EL (cell line): ENCODE measurements at places on chromosomes 6 and 20.

- DNase-seq = no peak
Observed at GRCh38 chr6:166285233-166285632, 23.0 kb downstream of the PRR18 start.

DNA sequence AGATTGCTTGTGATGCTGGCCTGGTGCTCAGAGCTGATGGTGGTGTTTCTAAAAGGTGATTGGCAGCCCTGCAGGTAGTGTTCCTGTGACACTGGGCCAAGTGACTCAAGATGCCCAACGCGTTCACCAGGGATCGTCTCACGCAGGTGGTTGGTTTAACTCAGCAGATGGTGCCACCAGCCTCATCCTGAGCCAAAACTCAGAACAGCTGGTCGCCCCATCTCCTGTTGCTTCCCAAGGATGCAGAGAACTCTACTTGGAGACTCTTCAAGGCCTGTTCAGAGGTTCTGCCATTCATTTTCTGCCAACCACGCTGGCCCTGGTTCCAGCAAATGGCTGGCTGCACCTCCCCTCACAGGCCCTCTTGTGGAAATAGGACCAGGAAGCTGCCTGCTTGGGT, 394.4 kb downstream of the CDH26 start:
- no peak for DNase-seq

DNA sequence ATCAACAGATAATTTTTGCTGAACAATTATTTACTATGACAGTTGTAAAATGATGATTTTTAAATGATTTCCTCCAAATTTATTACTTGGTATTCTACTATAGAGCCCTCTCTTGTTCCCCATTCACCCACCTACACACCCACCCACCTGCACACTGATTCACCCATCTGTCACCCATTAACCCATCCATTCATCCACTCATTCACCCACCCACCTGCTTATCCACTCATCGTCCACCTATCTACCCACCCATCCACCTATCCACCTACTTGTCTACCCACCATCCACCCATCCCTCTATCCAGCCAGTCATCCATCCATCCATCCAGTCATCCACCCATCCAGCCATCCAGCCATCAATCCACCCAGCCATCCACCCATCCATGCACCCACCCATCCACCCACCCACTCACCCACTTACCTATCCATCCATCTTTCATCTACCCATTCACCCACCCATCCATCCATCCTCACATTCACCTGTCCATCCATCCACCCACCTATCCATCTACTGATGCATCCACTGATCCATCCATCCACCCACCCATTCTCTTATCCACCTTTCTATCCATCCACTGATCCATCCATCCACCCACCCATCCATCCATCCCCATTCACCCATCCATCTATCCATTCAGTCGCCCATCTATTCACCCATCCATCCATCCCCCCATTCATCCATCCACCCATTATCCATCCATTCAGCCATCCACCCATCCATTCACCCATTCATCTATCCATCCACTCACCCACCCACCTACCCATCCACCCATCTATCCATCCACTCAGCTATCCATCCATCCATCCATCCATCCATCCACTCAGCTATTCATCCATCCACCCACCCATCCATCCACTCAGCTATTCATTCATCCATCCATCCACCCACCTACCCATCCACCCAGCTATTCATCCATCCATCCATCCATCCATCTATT, 72.0 kb downstream of the SYNJ2 start:
- DNase-seq = no peak

DNA sequence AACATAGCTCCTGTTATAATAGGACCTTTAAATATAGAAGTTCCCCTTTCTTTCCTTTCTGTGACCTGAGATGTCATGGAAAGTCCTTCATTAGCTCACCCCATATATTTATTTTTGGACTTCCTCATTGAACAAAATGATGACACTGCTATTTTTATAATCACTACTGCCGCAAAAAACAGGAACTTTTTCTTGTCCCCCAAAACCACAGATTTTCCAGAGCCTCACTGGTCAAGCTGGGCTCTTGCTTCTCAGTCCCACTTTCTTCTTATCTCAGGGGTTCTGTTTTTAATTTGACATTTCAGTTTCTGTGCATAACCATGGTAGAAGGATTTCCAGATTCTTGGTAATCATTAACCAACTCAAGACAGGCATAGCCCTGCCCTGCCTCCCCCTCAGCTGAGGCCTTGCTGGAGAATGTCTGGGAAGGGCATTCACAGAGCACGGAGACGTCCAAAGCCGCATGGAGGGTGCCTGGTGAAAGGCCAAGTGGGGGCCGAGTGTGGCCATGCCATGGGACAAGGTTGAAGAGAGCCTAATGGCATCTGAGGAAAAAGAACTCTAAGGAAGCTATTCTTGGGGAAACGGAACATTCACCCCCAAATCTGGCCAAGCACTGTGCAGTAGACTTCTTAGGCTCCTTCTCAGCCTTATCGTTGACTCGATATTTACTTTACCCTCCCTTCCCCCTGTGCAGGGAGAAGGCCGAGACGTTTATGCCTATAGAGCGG, 73.7 kb downstream of the EDN1 start:
- DNase-seq = no peak

DNA sequence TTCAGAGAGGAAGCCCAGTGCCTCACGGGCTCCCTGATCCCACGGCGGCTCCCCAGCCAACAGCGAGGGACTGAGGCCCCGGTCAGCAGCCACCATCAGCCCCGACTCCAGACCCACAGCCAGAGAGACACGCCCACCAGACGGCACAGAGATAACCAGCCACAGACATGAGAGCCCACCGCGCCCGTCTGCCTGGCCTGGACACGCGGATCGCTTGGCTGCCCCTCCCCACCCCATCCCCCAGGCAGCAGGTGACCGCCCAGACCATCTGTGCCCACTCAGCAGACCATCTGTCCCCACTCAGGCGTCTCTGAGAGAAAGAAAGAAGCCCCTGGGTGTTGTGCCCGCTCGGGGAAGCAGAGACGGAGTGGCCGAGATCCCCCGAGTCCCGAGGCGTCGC, 55.5 kb upstream of the CHRNA4 start:
- no peak for DNase-seq

GRCh38 chr6:46452312-46452917, 38.8 kb downstream of the RCAN2 start:
- no peak for DNase-seq

DNA sequence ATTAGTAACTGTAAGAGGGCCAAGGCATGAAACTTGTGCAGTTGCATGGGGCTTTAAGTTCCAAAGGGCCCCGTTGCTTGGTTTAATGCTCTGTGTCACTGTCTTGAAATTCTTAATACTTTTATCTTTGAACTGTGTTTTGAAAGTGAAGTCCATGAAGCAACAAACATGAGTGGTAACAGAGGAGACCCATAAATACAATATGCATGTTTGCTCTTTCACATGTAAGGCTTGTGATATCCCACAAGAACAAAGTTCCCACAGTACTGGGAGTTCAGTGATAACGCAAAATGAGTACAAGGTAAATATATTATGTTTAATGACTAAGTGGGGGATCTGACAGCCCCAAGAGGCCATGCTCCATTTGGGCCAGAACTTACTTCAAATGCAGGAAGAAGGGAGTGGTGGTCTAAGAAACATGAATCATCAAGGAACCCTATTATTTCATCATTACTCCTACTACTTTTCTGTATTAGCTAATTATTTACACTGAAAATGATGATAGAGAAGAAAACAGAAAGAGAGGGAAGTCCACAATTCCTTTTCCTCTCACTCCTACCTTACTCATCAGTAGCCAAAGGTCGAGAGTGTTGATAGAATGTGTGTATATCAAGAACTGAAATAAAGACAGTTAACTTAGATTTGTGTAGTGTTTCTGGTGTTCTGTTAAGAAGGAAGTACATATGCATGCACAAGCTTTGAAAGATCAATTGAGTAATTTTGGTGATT, 157.3 kb downstream of the PHF3 start:
- no peak for DNase-seq

- DNase-seq = no peak
Observed at GRCh38 chr6:26593278-26594130, 3.2 kb upstream of the ABT1 start.

DNA sequence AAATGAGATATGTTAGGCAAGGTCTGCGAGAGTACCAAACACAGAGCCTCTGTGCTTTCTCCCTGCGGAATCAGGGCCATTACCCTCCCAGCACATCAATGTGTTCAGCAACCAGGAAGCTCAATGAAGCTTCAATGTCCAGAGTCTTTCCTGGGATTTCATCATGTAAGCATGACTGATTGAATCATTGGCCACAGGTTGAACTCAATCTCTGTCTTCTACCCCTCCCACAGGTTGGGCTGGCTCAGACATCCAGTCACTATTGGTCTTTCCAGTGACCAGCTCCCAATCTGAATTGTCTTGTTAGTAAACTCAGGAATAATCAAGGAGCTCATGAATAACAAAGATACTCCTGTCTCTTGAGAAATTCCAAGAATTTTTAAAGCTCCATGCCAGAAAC, 2.7 kb upstream of the DTD1 start:
- DNase-seq = peak; percentile 49

GRCh38 chr20:18032977-18033892, 24.5 kb downstream of the OVOL2 start:
- no peak for DNase-seq

GRCh38 chr20:58998656-58999055, 8.4 kb downstream of the CTSZ start:
- no peak for DNase-seq

DNA sequence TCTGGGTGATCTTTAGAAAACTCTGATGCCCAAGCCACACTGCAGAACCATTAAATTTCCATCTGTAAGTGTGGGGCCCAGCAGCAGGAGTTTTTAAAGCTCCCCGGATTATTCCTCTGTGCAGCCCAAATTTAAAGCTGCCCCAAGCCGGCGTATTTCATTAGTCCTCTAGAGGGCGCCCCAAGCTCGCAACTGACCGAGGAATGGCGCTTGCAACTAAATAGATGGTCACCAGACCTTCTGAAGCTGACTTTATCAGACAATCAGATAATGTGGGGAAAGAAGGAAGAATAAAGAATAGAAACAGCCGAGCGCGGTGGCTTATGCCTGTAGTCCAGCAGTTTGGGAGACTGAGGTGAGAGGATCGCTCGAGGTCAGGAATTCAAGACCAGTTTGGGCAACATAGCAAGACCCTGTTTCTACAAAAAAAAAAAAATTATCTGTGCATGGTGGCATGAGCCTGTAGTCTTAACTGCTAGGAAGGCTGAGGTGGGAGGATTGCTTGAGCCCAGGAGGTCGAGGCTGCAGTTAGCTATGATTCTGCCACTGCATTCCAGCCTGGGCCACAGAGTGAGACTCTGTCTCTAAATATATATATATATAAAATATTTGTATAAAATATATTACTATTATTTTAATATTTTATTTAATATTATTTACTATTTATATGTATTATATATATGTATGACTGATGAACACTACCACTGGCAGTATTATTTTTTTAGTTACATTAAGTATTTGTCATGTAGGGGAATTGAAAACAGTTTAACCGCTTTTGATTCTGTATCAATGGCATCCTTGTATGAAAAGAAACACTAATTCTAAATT, 56.0 kb downstream of the OTOR start:
- peak; percentile 43 for DNase-seq

DNA sequence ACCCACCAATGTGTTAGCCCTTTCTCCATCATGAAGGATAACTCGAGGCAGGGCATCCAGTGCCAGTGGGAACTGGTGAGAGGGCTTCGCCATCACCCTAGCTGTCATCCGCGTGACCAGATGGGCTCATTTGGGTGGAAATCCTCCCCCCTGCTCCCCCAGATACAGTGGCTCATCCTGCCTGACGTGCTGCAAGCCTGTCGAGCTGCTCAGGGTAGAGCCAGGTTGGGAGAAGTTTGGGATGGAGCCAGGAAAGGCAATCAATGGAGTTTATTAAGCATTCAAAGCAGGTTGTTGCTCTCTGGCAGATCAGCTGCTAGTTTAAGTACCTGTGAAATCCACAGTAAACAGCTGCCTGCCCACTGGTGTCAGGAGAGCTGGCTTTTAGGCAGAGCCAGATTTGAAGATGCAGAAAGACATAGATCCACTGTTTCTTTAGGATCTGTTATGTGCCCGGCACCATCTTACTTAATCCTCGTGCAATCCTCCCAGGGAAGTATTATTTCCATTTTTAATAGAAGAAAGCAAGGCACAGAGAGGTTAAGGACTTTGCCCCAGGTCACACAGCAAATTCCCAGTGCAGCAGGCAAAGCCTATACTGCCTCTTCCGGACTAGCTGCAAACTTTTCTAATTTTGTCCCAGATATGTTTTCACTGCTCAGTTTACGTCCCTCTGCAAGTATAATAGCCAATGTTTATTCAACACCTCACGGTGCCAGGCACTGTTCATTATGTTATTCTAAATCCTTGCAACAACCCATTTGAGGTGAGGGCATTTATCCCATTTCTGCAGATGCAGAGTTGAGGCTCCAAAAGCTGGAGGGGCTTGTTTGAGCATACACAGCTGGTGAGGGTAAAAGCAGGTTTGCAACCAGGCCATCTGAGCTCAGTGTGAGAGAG, 54.1 kb upstream of the KCNG1 start:
- no peak for DNase-seq

- DNase-seq = no peak
Observed at GRCh38 chr6:94680669-94681212, 896.6 kb upstream of the MANEA start.

DNA sequence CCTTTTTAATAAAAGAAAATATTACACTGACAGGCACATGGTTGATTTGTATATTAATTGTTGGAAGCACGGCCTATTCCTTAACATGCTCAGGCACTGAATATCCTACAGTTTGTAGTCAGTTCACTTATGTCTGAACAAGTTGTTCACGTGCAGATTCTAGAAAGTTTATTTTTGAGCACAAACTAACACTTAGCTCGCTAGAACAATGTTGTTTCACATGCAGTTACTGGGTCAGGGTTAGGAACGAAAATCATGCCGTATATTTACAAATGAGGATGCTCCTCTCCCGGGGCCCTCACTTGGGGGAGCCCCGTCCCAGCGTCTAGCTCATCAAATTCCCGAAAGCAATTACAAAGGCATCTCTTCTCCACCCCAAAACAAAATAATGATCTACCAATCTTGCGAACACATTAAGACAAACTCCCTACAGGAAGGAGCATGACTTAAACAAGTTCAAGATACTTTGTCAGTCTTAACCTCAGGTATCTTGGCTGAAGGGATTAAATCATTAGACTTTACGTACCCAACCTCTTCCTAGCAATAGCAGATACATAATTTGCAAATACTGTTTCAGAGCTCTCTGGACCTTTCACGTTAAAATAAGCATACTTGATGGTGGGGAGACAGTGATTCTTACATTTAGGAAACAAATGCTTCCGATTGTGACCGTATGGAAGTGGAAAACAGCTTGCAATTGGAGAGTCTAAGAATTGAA, 1.5 kb downstream of the MAP7 start:
- DNase-seq = no peak

- DNase-seq = peak; percentile 92
Observed at GRCh38 chr20:44642203-44643153, 9.0 kb downstream of the ADA start.

GRCh38 chr6:130240232-130240631, 17.5 kb upstream of the SAMD3 start:
- DNase-seq = peak; percentile 80
